Activated CD4-positive, alpha-beta memory T cell treated with anti-CD3 and anti-CD28 coated beads, Interleukin-2, amount 10 ng/mL, durations not matched to agents 7 days and 5 days (primary cell): ENCODE measurements at places on chromosomes 7 and 10. TPM values are rescaled to one million over a fixed set of nuclear protein-coding genes. Genes with fewer than 3 reads are reported as not detected.

- peak; percentile 68 for DNase-seq
These were observed 97.9 kb downstream of the WDR11 start for GRCh38 chr10:120948889-120949608.

- DNase-seq, result no peak
These were observed 43.5 kb upstream of the ZRANB1 start for GRCh38 chr10:124898471-124898870.

DNA sequence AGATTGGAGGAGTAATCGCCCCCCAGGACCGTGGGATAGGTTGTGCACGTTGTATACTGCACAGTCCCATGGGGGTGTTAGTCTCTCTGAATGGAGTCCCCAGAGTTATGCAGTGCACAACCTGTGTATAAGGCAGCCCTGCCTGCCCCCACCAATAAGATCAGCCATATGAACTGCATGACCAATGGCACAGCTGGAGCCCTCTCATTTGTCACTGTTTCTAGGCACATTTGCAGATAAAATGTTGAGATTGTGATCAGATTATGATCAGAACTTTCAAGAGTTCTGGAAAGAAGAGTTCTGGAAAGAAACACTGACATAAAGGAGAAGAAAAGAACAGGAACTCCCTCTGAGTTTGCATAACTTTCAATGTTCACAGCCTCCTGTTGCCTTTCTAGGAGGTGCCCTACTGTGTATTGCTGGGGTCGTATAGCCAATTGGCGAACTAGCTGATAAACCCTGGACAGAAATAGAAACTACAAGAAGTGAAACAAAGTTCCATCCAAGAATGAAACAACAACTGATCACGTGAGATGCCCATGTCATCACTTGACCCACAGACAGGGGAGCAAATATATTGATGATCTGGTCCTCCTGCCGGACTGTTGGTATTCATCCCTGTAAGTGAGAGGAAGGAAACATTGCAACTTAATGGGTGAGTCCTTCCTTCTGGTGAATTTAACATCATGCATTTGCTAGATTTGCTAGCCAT, 49.6 kb upstream of the TOMM7 start:
- no peak for DNase-seq

GRCh38 chr7:31051598-31052486, at the start of gene ADCYAP1R1:
Gene ADCYAP1R1 (plus strand): TSS chr7:31052308. CDS start chr7:31063265, 10,957 bp downstream.
- DNase-seq, result no peak

GRCh38 chr7:16652888-16653287, 6.9 kb downstream of the BZW2 start:
- DNase-seq, result no peak

- no peak for DNase-seq
These were observed 31.2 kb downstream of the TMEM60 start for GRCh38 chr7:77766801-77767605.

GRCh38 chr7:55594414-55594813, 22.1 kb upstream of the VOPP1 start:
- no peak for DNase-seq

DNA sequence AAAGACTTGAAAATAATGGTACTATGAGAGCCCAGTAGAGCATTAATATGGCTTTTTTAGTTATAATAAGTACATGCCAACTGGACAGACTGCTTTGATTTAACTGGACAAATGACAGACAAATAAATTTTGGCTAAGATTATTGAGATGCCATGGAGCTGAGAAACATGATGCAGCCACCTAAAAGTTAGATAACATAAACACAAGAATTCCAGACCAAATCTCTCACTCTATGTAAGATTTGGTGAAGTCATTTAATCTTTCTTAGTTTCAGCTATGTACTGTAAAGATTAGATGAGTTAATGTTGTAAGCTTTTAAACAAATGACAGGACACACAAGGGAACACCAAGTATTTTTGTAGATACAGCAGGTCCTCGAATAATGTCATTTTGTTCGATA, 118.2 kb downstream of the CACNA2D1 start:
- DNase-seq, result no peak

- no peak for DNase-seq
These were observed 101.2 kb downstream of the DNMBP start for GRCh38 chr10:99908512-99908911.

- DNase-seq, result no peak
These were observed 45.3 kb upstream of the ANKRD1 start for GRCh38 chr10:90966146-90966545.

GRCh38 chr7:146345251-146345650, 228.7 kb downstream of the CNTNAP2 start:
- no peak for DNase-seq

- DNase-seq, result no peak
These were observed 415.3 kb upstream of the NRP1 start for GRCh38 chr10:33749790-33750189.

DNA sequence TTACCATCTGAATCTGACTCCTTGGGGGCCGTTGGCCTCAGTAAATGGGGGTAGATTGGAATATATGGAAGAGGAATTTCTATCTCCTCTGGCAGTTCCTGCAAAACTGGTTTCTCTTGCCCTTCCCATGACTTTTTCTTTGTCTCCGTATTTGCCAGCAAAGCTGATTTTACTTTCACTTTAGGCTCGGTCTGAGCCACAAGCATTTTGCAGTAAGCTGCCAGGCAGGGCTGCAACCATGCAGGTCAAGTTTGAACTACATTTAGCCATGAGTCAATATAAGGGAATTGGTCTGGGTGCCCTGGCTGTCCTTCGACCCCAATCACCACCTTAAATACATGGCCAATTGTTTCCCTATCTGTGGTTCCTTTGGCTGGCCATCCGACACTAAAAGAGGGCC, 104.3 kb downstream of the TRIM24 start:
- DNase-seq, result no peak

- DNase-seq, result no peak
These were observed 78.3 kb upstream of the NRP1 start for GRCh38 chr10:33412653-33413361.

GRCh38 chr10:94617389-94617944, 66.1 kb upstream of the CYP2C18 start:
- DNase-seq, result no peak

- no peak for DNase-seq
These were observed 18.8 kb downstream of the CHAT start for GRCh38 chr10:49632406-49633317.

DNA sequence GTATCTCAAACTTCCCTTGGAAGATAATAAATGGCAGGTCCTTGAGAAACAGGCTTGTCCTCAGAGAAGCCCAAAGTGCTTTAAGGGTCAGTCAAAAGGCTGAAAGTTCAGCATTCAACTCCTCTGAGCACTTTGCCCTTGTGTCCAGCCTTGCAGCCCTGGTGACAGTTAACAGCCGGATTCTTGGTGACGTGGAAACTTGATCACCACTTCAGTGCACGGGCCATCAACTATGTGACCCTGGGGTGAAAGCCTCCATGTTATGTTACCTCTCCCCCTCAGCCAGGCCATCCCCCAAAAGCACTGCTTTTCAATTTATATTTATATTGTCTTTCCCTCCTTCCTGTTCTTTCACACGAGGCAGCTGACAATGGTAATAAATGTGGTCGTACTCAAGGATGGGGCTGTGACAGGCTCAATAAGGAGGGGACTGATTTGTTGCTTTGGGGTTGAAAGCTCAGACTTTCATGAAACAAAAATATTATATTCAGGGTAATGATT, 164.0 kb upstream of the NRP1 start:
- DNase-seq, result no peak

- no peak for DNase-seq
These were observed 53.6 kb upstream of the PODXL start for GRCh38 chr7:131610007-131610406.

DNA sequence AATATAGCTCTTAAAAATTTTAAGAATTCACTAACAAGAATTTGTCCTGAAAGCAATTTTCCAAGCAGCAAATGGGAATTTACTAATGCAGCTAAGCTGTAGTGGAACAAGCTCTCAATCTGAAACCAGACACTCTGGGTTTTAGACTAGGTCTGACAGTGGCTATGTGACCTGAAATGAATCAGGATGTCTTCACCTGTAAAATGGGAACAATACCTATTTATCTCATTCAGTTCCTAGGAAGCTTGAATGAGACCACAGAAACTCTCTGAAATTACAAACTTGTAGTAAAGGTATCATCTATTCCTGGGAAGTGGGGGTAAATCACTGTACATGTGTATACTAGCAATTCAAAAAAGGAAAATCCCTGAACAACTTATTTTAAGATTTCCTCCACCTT, 1.2 kb downstream of the DNAJC2 start:
- DNase-seq, result no peak

DNA sequence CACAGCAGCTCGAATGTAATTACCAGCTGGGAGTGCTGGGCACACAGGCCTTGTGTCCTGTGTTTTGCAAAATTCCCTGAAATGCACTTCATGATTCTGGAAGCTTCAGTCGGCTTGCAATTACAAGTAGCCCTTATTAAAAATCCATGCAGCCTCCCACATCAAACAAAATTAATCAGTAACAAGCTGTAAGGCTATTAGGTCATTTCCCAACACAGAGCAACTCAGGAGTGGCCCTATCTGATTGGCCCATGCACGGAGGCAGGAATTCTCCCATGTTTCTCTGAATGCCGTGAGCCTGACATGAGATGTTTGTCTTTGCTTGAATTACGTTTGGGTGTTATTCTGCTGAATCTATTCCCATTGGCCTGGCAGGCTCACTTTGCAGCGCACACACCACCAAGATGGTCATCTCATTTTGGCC, 36.9 kb downstream of the FOXL3 start:
- no peak for DNase-seq

DNA sequence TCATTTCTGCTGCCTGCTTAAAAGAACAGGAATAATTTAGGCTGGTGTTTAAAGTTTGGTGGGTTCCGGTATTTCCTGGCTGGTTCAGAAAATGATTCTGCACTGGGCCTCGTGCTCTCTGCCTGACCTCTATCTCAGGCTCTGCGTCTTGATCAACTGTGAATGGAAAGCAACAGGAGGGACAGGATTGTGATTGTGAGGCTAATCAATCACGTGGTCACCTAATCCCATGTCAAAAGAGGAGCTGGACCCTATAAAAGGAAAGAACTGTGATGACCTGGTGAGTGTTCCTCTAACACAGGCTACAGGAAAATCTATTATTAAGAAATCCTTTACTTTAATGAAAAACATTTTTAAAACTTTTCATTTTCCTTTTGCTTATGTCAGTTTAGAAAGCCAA, at the start of gene DHX32:
Gene DHX32 (minus strand): TSS at position 101 of the 400 bp plus-strand sequence. CDS start 468 bp downstream, outside the sequence.
- no peak for DNase-seq

GRCh38 chr7:116711790-116712189, 39.8 kb downstream of the MET start:
- no peak for DNase-seq

- no peak for DNase-seq
These were observed 7.2 kb downstream of the PALS2 start for GRCh38 chr7:24580283-24580946.

- DNase-seq, result no peak
These were observed 87.5 kb downstream of the FRMD4A start for GRCh38 chr10:14243221-14243620.

DNA sequence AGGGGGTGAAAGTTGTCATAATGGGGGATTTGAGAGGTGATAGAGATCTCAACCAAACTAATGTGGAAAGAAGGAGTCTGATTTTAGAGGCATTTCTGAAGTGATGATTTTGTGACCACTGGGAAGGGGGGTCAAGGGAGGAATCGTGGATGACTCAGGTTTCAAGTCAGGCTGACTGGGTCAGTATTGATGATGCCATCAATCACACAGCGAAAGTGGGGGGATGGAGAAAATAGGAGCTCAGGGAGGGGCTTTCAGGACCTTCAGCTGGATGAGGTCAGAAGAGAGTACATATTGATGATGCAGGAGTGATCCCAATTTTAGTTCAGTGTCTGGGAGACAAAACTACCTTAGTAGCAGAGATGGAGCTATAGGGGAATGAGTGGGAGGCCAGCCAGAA, 681.2 kb upstream of the GALNT17 start:
- DNase-seq, result no peak

DNA sequence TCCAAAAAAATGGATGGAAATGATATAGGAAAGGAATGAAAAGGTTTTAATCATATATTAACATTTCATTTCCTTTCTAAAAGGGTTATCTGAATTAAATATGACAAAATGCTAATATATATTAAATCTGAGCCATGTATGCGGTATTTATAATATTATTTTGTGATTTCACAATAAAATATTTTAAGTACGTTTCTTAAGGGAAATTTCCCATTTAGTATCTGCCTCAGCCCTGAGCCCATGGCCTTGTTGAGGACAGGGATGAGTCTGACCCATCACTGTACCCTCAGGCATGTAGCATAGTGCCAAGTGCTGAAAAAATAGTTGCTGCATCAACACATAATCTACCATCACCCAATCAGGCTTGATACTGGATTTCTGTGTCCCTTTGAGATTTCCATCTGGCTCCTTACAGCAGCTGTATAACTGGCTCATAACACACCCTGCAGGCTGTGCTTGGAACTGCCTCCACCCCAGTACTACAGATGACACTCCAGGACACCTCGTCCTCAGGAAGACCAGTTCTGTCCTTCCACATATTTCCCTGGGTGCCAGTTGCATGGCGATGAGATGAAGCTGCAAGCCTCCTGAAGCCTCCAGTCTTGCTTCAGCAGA, 59.4 kb upstream of the ASAH2 start:
- peak; percentile 26 for DNase-seq

- no peak for DNase-seq
These were observed 61.0 kb downstream of the GALNT11 start for GRCh38 chr7:152086513-152086912.

DNA sequence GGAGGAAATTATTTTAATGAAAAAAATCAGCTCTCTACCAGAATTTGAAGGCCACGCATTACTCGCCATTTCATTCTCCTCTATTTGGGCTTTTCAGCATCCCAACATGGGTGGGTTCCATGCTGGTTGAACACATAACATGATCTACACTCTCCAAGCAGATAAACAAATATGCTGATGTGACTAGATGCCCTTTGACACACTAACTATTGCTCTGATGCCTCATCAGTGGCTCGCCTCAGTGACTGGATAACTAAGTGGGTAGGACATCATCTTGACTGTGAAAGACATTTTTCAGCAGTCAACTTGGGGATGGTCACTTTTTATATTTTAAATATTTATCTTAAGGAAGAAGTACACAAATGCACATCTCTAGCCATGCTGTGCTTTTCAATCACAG, 113.9 kb upstream of the LAMB4 start:
- DNase-seq, result no peak

The CRYGN gene
- 0.35 TPM for total RNA-seq

The UCN3 gene
- not detected for total RNA-seq

The SFTPA2 gene
- total RNA-seq, result not detected

The ELMO1 gene
- total RNA-seq, result 100 TPM

The SORCS1 gene
- not detected for total RNA-seq

The STEAP1B gene
- 0.30 TPM for total RNA-seq

The GPR26 gene
- total RNA-seq, result not detected

The CRPPA gene
- 0.30 TPM for total RNA-seq

The CHRM2 gene
- total RNA-seq, result not detected

The ODAD2 gene
- total RNA-seq, result not detected

The TBC1D12 gene
- total RNA-seq, result 0.30 TPM

The CPVL gene
- 2.1 TPM for total RNA-seq
